ENCODE measurements at places on chromosomes 1 and 21.

GRCh38 chr1:91591175-91591974 lies 90.7 kb downstream of the CDC7 start:
- no peak for DNase-seq

DNA sequence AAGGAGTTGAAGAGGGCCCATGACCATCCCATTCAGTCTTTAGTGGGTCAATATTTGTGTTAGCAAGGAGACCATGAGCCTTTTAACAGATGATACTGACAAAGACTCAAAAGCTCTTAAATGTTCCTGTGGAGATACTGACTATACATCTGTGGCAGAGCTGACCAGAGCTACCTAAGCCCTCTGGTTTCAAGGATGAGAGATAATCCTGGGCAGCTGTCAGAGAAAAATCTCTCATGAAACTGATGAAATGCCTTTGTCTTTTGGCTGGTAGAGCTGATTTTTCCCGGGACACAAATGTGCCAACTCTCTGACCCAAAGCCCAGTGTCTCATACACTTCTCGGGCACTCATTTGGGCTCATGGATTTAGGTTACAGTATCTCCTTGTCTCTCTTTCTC lies 100.9 kb downstream of the XCL2 start:
- DNase-seq: no peak

GRCh38 chr1:9397997-9398526 lies 105.4 kb downstream of the SPSB1 start:
- no peak for DNase-seq

DNA sequence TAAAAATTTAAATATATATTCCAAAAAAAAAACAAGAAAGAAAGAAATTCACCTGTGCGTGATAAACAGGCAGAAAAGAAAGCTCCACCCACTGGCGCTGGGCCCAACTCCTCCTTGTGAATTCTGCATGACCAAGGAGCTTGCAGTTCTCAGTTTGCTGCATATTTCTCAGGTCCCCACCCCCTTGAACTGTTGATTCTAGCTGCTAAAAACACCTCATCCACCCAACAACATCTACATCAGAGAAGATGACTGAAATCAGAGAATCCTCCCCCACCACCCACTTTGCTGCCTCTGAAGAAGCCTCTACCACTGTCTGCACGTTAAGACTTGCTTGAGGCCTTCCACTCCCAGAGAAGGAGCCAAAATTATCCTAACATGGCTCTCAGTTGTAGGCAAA lies 104.8 kb downstream of the RGS2 start:
- DNase-seq: no peak

All from activated CD8-positive, alpha-beta memory T cell treated with anti-CD3 and anti-CD28 coated beads for 1 hour (primary cell).